ENCODE measurements at places on chromosomes 11 and 22. TPM values are rescaled to one million over a fixed set of nuclear protein-coding genes. Genes with fewer than 3 reads are reported as not detected.

APLNR gene
- polyA plus RNA-seq: not detected

PANX3 gene
- polyA plus RNA-seq: not detected

- no peak within 1 kb of the TSS for H3K27ac ChIP-seq
- no peaks in the 10 kb centered on the region for H3K4me1 ChIP-seq
- no peak within 1 kb of the TSS for H3K4me3 ChIP-seq
- no peaks in the 10 kb centered on the region for H3K27me3 ChIP-seq
- H3K36me3 ChIP-seq: no peaks in the 10 kb centered on the region
These were observed at the start of gene PRAME for GRCh38 chr22:22558972-22559603. Gene PRAME, minus strand, starts transcription at chr22:22559265. Its CDS starts 2,433 bp downstream, at chr22:22556832.

GRCh38 chr11:67666676-67667489 lies 7.5 kb downstream of the ALDH3B2 start:
- no peaks in the 10 kb centered on the region for H3K4me1 ChIP-seq
- no peaks in the 10 kb centered on the region for H3K27me3 ChIP-seq
- DNase-seq: no peak
- no peaks in the 10 kb centered on the region for H3K36me3 ChIP-seq
- no peak overlapping the region for H3K4me3 ChIP-seq
- H3K27ac ChIP-seq: no peak overlapping the region

GRCh38 chr22:24323695-24324094 lies 53.1 kb downstream of the SPECC1L start:
- H3K27me3 ChIP-seq: no peaks in the 10 kb centered on the region
- H3K4me1 ChIP-seq: no peaks in the 10 kb centered on the region
- H3K36me3 ChIP-seq: peaks cover 3% of the 10 kb centered on the region
- no peak for DNase-seq
- no peak overlapping the region for H3K27ac ChIP-seq

DNA sequence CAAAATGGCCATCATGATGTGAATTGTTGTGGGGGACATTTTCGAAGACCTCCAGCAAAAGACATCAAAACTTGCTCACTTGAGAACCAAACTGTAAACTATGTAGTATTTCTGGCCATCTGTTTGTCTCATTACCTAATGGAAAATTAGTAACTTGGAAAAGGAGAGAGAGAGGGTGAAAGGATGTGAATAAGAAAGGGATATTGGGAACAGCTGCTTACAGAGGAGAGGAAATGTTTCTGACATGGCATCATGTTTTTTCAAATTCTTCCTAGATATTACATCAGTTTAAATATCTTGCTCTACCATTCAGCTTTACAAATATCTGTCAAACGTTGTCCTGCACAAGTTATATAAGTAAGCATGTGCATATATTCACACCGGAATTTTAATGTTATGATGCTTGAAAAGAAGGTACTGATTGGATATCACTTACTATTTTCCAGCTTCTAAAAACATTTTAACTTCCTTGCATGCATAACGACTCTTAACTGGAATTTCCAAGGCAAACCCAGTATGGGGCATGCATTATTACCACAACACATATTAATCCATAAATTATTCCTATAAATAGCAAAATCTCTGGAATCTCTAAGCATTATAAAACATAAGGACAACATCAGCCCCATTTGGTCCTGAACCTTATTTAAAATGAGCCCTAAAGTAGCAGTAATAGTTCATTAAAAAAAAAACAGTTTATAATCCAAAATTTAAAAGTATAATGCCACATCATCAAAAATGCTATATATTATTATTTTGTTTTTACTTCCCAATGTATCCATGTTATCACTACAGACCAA lies 20.0 kb downstream of the GUCY1A2 start:
- H3K27me3 ChIP-seq: no peaks in the 10 kb centered on the region
- H3K36me3 ChIP-seq: no peaks in the 10 kb centered on the region
- no peaks in the 10 kb centered on the region for H3K4me1 ChIP-seq

DNA sequence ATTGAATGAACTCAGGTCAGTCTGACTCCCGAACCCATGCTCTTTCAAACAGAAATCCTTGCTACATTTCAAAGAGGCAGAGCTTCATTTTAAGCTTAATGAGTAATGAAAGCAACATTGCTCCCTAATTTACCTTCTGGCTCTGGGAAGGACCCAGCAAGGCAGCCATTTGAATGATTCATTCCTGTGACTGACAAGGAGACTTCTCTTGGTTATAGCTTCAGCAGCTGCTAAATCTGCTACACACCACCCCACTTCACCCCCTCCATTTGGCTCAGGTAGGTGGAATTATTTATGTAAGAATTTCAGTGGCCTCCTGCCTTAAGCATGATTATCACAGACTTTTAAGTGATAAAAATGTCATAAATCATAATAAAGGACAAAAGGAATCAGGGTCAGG lies 117.7 kb downstream of the KCNC1 start:
- H3K27me3 ChIP-seq: no peaks in the 10 kb centered on the region
- H3K4me1 ChIP-seq: no peaks in the 10 kb centered on the region
- no peak overlapping the region for H3K27ac ChIP-seq
- no peak overlapping the region for H3K4me3 ChIP-seq

GRCh38 chr11:108984523-108984922 lies 319.7 kb downstream of the DDX10 start:
- H3K27me3 ChIP-seq: no peaks in the 10 kb centered on the region
- no peak overlapping the region for H3K4me3 ChIP-seq
- no peaks in the 10 kb centered on the region for H3K36me3 ChIP-seq
- no peak overlapping the region for H3K27ac ChIP-seq
- no peak for DNase-seq
- H3K4me1 ChIP-seq: peaks cover 7% of the 10 kb centered on the region

DNA sequence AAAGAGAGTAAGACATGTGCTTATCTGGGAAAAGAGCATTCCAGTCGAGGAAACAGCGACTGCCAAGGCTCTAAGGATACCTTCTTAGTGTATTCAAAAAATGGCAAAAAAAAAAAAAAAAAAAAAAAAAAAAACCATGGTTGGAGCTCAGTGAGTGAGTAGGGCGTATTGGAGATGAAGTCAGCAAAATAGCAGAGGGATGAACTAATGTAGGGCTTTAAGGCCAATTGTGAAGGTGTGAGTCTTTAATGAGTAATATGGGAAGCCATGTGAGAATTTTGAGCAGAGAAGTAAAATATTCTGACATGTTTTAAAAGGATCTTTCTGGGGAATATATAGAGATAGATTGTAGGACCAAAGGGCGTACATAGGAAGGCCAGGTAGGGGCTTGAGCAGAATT lies 498.6 kb upstream of the ISX start:
- no peaks in the 10 kb centered on the region for H3K36me3 ChIP-seq
- no peaks in the 10 kb centered on the region for H3K27me3 ChIP-seq
- no peak overlapping the region for H3K4me3 ChIP-seq
- H3K27ac ChIP-seq: no peak overlapping the region
- DNase-seq: no peak
- no peaks in the 10 kb centered on the region for H3K4me1 ChIP-seq
